ENCODE measurements at places on chromosomes 16 and 17. TPM values are rescaled to one million over a fixed set of nuclear protein-coding genes. Genes with fewer than 3 reads are reported as not detected.
A peak's percentile ranks its signal among the peaks of the same experiment; 100 is the strongest.

- H3K4me1 ChIP-seq = no peaks in the 10 kb centered on the region
- no peak overlapping the region for H3K4me3 ChIP-seq
- no peaks in the 10 kb centered on the region for H3K36me3 ChIP-seq
- no peaks in the 10 kb centered on the region for H3K27me3 ChIP-seq
- H3K27ac ChIP-seq = no peak overlapping the region
Observed at GRCh38 chr17:43068570-43069367, 43.7 kb downstream of the RND2 start.

Gene KRT15
- total RNA-seq = 931 TPM

DNA sequence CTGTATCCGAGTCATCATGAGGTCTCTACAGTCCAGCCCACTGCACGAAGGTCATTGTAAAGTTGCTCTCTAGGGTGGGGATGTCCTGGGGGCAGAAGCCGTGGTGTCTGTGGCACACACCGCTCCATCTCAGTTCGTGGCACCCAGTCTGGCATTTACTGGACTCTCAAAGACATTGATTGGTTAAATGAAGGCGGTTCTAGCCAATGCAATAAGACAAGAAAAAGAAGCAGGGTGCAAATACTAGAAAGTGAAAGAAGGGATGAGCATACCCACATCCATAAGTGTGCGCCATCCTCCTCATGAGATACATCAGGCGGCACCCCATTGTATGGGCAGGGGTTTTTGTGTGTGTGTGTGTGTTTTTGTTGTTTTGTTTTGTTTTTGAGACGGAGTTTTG is 10.7 kb upstream of the ATP2A3 start:
- H3K27ac ChIP-seq = no peak overlapping the region
- no peak for DNase-seq
- H3K4me3 ChIP-seq = no peak overlapping the region
- H3K4me1 ChIP-seq = peaks cover 13% of the 10 kb centered on the region

DNA sequence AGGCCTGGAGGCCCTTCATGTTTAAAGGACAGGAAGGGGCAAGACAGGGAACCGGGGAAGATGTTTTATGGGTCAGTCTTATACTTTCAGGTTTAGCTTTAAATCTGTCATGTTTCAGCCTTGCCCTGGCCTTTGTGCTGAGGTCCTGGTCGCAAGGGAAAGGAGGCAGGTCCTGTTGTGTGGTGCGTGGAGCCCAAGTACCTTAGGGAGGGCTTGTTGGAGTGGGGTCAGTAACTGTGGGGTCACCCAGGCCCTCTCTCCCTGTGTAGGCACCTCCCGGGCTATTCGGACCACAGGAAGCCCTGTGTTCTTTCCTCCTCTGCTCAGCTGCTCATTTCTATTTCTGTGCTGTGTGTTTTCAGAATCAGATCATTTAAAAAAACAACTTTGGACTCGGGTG is 42.7 kb downstream of the MPRIP start:
- H3K4me3 ChIP-seq = no peak overlapping the region
- H3K27me3 ChIP-seq = no peaks in the 10 kb centered on the region
- H3K4me1 ChIP-seq = peaks cover 49% of the 10 kb centered on the region
- H3K27ac ChIP-seq = no peak overlapping the region
- no peak for DNase-seq
- no peaks in the 10 kb centered on the region for H3K36me3 ChIP-seq

GRCh38 chr17:1940810-1941185 is 84.3 kb downstream of the RTN4RL1 start:
- no peak overlapping the region for H3K27ac ChIP-seq
- DNase-seq = no peak
- no peak overlapping the region for H3K4me3 ChIP-seq
- H3K27me3 ChIP-seq = no peaks in the 10 kb centered on the region
- H3K4me1 ChIP-seq = peaks cover 14% of the 10 kb centered on the region
- no peaks in the 10 kb centered on the region for H3K36me3 ChIP-seq

DNA sequence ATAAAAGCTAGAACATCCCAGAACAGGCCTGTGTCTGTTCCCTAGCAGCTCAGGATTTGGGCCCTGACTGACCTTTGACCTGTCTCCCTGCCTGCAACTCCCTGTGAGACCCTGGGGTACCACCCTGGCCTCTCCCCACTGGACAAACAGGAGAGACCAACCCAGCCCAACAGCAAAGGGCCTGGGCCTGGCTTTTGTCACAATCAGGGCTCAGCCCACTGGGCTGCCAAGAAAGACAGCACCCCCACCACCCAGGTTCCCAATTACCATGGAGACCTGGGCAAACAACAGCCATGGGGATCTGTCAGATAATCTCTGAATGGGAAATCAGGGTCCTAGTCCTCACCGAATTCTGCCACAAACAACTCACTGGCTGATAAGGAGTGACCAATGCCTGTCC is 11.1 kb downstream of the PLLP start:
- no peak overlapping the region for H3K27ac ChIP-seq
- peaks cover 17% of the 10 kb centered on the region for H3K4me1 ChIP-seq
- H3K36me3 ChIP-seq = no peaks in the 10 kb centered on the region
- H3K4me3 ChIP-seq = no peak overlapping the region
- no peak for DNase-seq

DNA sequence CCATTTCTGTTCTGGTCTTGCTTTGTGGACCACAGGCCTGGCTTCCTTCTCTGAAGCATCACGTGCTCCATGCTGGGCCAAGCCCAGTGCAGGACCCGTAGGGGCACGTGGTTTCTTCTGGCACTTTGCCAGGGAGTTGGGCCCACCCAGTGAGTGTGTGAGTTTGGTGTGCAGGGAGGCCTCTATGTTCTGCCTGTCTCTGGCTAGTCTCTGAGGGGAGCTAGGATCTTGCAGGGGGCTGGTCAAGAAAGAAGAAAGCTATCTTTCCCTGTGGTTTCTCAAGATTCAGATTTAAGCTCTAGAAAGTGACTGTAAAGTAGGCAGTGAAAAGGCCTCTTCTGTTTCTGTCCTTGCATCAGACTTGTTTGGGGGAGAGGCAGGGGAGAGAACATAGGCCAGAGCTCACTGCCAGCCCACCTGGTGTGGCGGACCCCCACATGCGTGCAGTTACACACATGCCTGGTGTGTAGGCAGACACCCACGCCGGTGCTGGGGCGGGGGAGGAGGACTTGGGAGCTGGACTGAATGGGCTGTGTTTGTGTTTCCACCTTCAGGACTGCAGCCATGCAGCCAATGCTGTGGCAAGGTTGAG is 11.8 kb downstream of the LASP1 start:
- no peak for DNase-seq
- H3K4me1 ChIP-seq = peaks cover 99% of the 10 kb centered on the region

- H3K4me1 ChIP-seq = peaks cover 6% of the 10 kb centered on the region
- no peak overlapping the region for H3K27ac ChIP-seq
- no peak overlapping the region for H3K4me3 ChIP-seq
- no peaks in the 10 kb centered on the region for H3K27me3 ChIP-seq
- DNase-seq = no peak
- no peaks in the 10 kb centered on the region for H3K36me3 ChIP-seq
Observed at GRCh38 chr16:4399001-4399730, 17.2 kb downstream of the CORO7 start.

- no peaks in the 10 kb centered on the region for H3K27me3 ChIP-seq
- no peaks in the 10 kb centered on the region for H3K36me3 ChIP-seq
- H3K4me3 ChIP-seq = peak overlapping the region; percentile 55
- DNase-seq = no peak
- peaks cover 41% of the 10 kb centered on the region for H3K4me1 ChIP-seq
- H3K27ac ChIP-seq = peak overlapping the region; percentile 98
Observed at GRCh38 chr17:28725660-28726225, 290 bp downstream of the TLCD1 start.

DNA sequence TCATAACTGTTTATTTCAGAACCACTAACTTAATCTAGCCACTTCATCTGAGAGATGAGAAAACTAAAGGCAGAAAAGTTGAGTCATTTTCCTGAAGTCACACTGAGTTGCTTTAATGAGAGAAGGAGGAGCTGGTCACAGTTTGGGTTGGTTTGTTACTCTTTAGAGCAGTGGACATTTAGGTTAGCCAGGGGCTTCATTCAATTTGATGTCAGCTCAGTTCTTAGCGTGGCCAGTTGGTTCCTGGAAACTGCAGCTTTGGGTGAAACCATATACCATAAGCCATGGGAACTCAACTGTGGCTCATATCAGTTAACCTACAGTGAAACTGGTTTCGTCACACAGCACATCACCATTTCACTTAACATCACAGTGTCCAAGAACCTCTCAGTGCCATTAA is 59.2 kb upstream of the ADORA2B start:
- H3K27ac ChIP-seq = no peak overlapping the region
- no peak overlapping the region for H3K4me3 ChIP-seq
- no peak for DNase-seq
- H3K27me3 ChIP-seq = no peaks in the 10 kb centered on the region
- no peaks in the 10 kb centered on the region for H3K36me3 ChIP-seq
- H3K4me1 ChIP-seq = no peaks in the 10 kb centered on the region

DNA sequence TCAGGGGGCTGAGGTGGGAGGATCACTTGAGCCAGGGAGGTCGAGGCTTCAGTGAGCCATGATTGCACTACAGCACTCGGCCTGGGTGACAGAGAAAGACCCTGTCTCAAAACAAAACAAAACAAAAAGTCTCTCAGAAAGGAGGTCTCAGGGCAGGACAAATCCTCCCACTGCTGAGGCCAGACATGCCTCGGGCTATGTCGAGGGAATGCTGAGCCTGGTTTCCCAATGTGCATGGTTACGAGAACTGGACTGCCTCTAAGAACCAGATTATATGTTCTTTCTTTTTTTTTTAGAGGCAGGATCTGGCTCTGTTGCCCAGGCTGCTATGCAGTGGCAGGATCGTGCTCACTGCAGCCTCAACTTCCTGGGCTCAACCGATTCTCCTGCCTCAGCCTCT is 27.6 kb downstream of the TRAP1 start:
- H3K27me3 ChIP-seq = no peaks in the 10 kb centered on the region
- H3K4me1 ChIP-seq = peaks cover 17% of the 10 kb centered on the region
- peak overlapping the region; percentile 83 for H3K27ac ChIP-seq
- no peaks in the 10 kb centered on the region for H3K36me3 ChIP-seq

Gene KRTAP9-8
- not detected for total RNA-seq

DNA sequence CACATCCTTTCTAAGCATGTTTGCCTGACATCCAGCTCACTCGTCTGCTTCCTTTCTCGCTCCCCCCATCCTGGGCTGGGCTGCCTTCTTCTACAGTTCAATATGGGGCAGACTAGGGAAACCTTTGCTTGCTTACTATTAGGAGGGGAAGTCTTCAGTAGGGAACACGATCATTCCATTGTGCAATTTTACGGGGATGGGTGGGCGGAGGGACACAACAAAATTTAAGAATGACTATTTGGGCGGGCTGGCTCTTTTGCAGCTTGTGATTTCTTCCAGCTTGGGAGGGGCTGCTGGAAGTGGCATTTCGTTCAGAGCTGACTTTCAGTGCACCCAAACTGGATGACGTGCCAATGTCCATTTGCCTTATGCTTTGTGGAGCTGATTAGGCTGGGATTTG is 25.4 kb downstream of the PCTP start:
- H3K27ac ChIP-seq = no peak overlapping the region
- H3K36me3 ChIP-seq = peaks cover 39% of the 10 kb centered on the region
- no peak overlapping the region for H3K4me3 ChIP-seq
- H3K4me1 ChIP-seq = no peaks in the 10 kb centered on the region
- DNase-seq = no peak

- no peaks in the 10 kb centered on the region for H3K27me3 ChIP-seq
- peak overlapping the region; percentile 46 for H3K27ac ChIP-seq
- H3K4me3 ChIP-seq = no peak overlapping the region
Observed at GRCh38 chr17:39131616-39132015, 19.8 kb downstream of the PLXDC1 start.

DNA sequence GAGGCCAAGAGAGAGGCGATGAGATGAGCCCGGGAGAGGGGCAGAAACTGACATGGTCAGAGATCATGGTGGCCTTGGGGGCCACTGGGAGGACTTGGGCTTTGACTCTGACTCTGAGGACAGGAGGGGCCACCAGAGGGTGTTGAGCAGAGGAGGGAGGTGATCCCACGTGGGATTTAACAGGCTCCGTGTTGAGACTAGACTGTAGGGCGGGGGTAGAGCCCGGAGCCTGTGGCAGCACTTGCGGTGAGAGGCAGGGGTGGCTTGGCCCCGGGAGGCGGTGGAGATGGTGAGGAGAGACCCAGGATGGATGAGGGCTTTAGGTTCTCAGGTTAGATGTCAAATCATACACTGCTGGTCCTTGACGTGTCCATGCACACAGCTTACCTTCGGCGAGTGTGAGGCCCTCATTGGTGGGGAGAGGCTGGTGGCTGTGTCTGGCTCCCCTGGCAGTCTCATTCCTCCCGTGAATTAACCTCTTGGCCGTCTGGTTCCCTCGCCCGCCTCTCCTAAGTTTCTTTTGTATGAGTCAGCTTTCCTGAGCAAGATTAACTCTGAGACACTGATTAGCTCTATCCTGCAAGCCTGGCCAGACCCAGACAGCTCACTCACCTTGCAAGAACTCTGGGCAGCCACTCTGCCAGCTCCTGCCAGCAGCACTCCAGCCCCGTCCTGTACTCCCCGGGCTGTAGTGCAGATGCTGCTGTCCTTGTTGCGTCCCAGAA is 39.7 kb downstream of the VPS35L start:
- H3K36me3 ChIP-seq = no peaks in the 10 kb centered on the region
- peak overlapping the region; percentile 28 for H3K27ac ChIP-seq
- DNase-seq = no peak
- no peak overlapping the region for H3K4me3 ChIP-seq

- H3K27ac ChIP-seq = no peak overlapping the region
- H3K36me3 ChIP-seq = no peaks in the 10 kb centered on the region
- DNase-seq = no peak
- peaks cover 7% of the 10 kb centered on the region for H3K4me1 ChIP-seq
- H3K4me3 ChIP-seq = no peak overlapping the region
Observed at GRCh38 chr16:29025735-29026134, 40.9 kb downstream of the LAT start.

GRCh38 chr17:9557857-9558256 is 17.8 kb downstream of the STX8 start:
- H3K4me1 ChIP-seq = no peaks in the 10 kb centered on the region
- no peaks in the 10 kb centered on the region for H3K36me3 ChIP-seq
- no peak overlapping the region for H3K4me3 ChIP-seq
- no peak for DNase-seq
- no peaks in the 10 kb centered on the region for H3K27me3 ChIP-seq
- H3K27ac ChIP-seq = no peak overlapping the region

GRCh38 chr17:59435238-59435637 is 103.8 kb downstream of the YPEL2 start:
- H3K27ac ChIP-seq = no peak overlapping the region
- H3K27me3 ChIP-seq = no peaks in the 10 kb centered on the region
- DNase-seq = no peak
- H3K36me3 ChIP-seq = no peaks in the 10 kb centered on the region
- H3K4me1 ChIP-seq = peaks cover 10% of the 10 kb centered on the region

GRCh38 chr17:18860161-18860972 is 2.4 kb downstream of the PRPSAP2 start:
- DNase-seq = no peak
- H3K36me3 ChIP-seq = no peaks in the 10 kb centered on the region
- H3K27ac ChIP-seq = no peak overlapping the region
- no peak overlapping the region for H3K4me3 ChIP-seq
- no peaks in the 10 kb centered on the region for H3K27me3 ChIP-seq

Gene KRTAP4-1
- total RNA-seq = not detected

DNA sequence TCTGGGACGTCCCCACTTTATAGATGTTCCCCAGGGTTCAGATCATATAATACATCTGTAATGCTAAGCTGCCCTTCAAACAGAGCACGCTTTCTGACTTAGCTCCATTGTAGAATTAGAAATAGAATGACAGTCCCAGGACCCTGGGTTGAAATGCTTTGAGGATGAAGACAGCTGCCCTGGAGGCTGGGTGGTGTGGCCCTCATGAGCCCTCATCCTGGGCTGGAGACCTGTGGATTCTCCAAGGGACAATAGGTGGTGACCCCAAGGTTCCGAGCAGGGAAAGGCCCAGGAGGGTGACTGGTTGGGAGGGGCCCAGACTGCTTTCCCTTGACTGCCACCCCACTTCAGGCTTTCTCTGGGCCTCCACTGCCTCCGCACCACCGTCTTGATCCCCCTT is 59.0 kb downstream of the CRISPLD2 start:
- peak overlapping the region; percentile 36 for H3K27ac ChIP-seq
- H3K27me3 ChIP-seq = no peaks in the 10 kb centered on the region
- peaks cover 14% of the 10 kb centered on the region for H3K4me1 ChIP-seq
- no peak overlapping the region for H3K4me3 ChIP-seq

All from vagina (tissue), 2 donors.